ENCODE measurements at places on chromosomes 6 and 20.

- DNase-seq, result no peak
Observed at GRCh38 chr6:7628479-7628878, 38.5 kb downstream of the SNRNP48 start.

DNA sequence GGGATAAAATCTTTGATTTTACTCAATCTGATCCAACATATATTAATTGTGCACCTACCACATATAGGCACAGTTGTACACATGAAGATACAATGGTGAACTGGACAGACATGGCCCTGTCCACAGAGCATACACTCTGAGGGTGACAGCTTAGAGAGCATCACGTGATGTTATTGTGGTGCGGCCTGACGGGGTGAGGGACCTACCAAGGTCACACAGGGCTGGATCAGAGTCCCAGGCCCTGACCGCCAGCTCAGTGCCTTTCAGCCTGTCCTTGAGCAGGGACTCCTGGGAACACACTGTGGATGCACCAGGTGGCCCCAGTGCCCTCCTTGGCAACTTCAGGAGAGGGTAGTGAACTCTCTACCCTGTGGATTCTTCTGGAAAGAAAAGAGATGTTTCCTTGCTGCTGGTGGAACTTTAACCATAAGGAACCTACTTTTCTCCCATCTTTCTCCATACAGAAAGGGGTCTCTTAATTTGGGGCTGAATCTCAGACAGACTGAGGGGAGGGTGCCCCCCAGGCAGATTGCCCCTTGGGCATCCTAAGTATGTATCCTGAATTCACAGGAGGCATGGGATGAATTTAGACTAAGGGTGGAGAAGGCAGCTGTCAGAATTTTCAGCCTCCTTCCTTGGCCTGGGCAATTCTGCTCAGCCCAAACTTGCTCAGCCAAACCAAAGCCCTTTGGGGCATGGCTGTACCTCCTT is 26.5 kb downstream of the PCK1 start:
- DNase-seq, result no peak

DNA sequence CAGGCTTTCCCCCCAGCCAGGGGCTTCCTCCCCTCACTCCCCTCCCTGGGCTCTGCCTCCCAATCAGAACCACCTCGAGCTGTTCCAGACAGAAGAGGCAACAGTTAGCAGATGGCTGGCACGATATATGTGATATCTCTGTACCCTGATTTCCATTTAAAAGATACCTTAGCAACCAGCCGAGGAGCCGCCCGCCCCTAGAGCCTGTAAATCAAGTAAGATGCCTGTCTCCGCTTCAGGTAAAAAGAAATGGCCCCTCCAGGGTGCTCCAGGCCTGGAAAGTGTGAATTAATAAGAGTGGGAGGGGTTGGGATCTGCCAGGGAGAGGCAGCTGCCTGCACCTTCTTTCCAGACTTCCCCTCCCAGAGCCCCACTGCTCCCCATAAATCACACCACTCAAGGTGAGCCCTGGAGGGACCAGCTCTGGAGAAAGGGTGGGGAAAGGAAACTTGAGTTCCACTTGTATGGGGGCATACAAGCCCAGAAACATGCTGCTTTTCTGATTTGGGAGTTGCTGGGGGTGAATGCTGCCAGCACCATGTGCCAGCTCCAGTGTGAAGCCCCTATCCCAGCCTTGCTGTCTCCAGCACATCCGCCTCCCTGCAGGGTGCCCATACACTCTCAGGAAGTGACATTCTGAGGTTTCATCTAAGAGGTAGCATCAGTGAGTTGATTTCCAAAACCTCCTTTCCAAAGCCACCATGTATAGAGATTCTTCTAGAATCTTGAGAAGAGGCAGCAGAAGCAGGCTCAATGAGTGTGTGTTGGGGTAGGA is 148.0 kb downstream of the LRFN2 start:
- DNase-seq, result no peak

- DNase-seq, result no peak
Observed at GRCh38 chr6:15366003-15366535, 120.2 kb downstream of the JARID2 start.
